ENCODE measurements at places on chromosomes 12 and 14.

- no peak for ATAC-seq
Measured at GRCh38 chr12:8031872-8032241, 659 bp upstream of the FOXJ2 start.

- ATAC-seq, result peak; percentile 41
Measured at GRCh38 chr12:25985316-25986175, 27.1 kb downstream of the RASSF8 start.

DNA sequence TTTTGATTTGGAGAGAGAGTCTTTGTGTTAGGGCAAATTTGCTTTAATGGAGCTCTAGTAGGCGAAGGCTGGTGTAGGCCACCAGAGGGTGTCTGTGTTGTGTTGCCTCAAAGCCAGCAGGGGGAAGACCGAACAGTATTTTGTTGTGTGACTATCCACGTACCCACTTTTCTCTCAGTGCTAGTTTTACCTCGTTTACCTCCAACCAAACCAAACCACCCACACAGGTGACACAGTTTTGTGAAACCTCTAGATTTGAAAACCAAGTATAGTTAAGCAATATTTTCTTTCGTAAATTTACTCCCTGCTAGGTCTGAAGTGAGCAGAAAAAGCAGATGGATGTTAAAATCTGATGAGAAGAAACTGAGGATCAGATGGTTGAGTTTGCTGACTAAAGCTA, 36.3 kb upstream of the NPFF start:
- ATAC-seq, result peak; percentile 95

DNA sequence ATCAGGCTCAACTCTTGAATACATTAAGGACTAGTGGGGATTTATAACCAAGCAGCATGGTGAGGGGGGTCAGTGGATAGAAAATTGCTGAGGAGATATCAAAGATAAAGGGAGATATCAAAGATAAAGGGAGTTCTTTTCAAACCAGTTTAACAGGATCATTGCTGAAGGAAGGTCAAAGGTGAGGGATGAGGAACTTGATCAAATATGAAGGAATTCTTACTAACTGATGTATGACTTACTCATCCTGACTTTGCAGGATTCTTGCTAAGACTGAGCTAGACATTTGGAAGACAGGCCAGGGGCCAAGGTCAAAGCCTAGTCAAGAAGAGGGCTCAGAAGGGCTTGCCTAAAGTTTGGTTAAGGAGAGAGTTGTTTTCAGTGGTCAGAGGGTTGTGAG, 4.8 kb downstream of the ABHD4 start:
- no peak for ATAC-seq

- ATAC-seq, result peak; percentile 67
Measured at GRCh38 chr12:122423258-122424165, 1.0 kb upstream of the CLIP1 start.

GRCh38 chr12:42585154-42585840, 4.2 kb downstream of the PRICKLE1 start:
- no peak for ATAC-seq

DNA sequence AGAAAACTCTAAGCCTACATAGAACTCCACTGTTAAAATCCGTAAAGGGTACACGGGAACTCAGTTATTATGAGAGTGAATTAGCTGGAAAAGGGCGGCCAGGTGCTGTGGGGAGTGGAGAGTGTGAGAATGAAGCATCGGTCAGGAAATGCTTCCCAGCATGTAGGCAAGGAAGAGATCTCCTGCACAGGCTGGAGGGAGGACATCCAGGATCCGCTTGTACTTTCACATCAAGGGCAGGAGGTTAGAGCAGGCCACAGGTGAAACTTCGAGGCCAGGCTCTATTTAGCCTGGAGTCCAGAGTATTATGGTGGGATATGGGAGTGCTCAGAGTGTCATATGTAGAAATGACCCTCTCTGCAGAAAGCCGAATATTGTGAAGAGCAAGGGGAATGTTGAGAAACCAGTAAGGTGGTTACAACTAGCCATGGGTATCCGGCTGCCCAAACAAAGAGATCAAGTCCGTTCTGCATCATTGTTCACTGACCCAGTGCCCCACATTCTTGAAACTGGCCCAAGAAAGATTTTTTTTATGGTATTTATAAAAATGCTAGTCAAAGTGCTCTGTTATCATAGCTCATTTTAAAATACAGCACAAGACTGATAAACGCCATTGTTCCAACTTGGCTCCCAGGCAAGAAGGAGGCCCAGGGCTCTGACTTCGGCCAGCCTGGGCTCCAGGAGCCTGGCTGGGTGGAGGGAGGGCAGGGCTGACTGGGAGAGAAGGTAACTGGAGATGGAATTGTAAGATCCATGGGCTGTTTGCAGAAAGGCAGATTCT, 79.4 kb upstream of the HIF1A start:
- no peak for ATAC-seq

DNA sequence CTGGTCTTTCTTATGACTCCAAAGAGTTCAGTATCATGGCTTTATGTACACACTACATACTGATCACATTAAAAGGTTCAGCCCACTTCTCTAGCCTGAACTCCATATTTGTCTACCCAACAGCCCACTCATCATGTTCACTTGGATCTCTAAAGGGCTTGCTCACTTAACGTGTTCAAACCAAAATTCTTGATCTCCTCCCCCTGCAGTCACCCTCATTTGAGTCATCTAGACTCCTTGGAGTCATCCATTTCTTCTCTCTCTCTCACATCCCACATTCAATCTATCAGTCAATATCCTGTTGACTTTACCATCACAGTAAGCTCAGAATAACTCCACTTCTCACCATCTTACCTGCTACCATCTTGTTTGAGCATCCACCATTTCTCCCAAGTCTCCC, 148.4 kb upstream of the ARID2 start:
- no peak for ATAC-seq

DNA sequence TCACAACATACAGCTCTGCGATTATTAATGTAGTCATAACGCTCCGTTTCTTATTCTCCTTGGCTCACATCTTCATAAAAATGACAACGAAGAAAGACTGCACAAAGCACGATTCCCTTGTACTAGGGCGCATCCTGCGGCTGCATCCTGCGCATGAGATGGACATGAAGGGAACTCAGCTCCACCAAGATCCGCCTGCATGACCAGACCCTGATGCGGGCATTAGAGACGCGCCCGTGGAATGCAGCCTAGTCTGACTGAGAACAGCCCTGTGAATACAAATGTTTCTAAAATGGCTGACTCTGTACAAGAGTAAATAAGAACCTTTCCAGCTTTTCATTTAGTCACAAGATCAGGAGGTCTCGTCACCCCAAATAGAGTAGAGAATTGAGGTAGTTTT, 422.2 kb downstream of the NOVA1 start:
- ATAC-seq, result peak; percentile 24

DNA sequence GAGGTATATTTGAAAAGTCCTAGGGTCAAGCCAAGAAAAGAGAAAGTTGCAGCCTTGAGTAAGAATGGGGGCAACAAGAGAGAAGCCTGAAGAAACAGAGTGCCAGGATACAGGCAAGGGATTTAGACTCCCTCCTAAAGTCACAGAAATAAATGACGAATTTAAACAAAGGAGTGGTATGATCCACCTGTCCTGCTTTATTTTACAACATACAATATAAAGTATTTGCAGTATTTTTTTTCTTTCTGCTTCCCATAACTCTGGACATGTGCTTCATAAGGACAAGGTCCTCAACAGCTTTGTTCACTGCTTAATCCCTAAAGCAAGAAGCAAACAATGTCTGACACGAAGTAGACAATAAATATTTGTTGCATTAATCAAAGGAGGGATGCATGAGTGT, 57.4 kb downstream of the IFNG start:
- no peak for ATAC-seq

DNA sequence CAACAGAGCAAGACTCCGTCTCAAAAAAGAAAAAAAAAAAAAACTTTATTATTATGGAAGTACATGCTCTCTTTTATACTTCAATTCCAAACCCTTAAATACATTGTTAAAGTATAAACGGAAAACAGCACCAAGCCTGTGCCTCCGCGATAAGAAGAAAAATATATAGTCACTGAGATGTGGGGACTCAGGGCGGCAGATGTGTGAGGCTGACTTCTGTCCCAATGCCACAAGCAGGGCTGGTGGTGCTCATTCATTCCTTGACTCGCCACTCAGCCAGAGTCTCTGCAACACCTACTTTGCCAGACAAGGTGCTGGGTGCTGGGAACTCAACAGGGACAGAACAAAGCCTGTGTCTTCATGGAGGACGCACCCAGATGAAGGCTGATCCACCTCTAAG, 13.8 kb downstream of the LGMN start:
- no peak for ATAC-seq

DNA sequence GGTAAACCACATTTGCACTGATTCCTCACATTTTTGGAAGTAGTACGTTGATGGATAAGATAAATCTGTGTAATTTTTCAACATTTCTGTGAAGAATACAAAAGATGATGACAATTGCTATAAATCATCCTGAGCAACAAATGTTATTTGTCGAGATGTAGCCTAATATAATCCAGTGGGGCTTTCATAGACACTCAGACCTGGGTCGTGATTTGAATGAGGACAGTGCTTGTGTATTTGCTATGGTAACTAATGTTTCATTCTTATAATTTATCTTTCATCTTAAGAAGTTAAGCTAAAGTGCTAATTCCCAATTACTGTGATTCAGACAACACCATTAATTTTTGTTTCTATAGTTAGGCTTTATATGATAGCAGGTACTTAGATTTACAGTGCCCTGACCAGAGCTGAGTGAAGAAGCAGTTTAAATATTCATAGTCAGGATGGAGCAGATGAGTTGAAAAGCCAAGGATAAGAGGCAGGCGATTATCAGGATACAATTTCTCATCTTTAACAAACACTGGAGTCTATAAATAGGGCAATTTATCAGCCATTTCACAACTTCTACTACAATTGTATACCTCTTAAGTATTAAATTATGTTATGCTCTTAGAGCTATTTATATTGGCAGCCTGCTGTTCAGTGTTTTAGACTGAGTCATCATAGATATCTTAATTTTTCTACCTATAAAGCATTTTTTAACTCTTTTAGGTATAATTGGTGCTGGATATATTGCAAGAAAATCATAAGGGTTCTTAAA, 359.9 kb downstream of the TRHDE start:
- peak; percentile 79 for ATAC-seq

- no peak for ATAC-seq
Measured at GRCh38 chr14:32559048-32559447, 229.9 kb downstream of the AKAP6 start.

- ATAC-seq, result no peak
Measured at GRCh38 chr14:50099335-50099734, 17.0 kb downstream of the VCPKMT start.

DNA sequence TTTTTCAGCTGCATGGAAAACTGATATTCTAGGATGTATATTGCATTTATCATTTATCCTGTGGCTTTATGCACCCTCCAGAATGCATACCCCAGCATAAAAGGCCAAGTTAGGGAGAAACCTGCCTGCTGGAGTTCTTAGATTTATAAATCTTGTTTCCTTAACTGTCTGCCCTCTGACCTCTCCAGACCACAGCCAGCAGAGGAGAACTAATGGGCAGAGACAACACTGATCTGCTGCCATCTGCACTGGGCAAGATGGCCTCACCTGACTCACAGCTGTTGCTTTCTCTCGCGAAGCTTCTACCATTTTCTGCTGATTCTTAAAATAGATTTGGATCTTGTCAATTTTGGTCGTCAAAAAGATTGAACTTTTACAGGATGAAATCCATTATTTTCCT, 65.8 kb downstream of the PPP2R5C start:
- ATAC-seq, result no peak

GRCh38 chr12:24020397-24021163, 71.1 kb upstream of the SOX5 start:
- ATAC-seq, result no peak

DNA sequence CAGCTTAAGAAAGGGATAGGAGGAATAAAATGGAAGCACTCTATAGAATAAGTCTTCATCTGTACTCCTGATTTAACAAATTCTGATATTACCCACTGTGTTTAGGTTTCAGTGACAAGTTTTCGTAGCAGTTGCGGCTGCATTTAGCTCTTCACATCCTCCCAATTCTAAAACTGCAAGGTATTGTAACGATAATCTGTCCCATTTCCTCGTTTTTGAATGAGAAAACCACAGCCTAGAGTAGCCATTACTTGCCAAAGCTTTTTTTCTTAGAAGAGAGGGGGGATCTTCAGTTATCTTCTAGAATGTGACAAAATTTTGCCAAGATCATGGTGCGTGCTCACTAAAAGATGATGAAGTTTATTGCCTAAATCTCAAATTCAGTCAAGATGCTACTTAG, 155.8 kb downstream of the PDE3A start:
- no peak for ATAC-seq

DNA sequence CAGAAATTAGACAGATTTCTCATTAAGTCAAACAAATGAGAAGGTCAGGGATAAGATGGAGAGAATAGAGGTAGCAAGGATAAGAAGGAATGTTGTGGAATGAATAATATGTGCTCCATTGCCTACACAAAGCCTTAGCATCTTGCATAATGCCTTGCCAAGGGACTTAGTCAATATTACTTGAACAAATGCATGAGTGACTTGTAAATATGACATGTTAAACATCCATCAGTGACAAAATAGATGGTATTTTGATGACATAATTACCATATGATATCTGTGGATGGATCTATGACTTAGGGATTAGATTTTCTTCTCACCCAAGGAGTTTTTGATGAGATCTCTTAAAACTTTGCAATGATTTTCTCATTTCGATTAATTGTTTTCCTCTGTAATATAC, 194.1 kb upstream of the RASSF8 start:
- ATAC-seq, result peak; percentile 54

DNA sequence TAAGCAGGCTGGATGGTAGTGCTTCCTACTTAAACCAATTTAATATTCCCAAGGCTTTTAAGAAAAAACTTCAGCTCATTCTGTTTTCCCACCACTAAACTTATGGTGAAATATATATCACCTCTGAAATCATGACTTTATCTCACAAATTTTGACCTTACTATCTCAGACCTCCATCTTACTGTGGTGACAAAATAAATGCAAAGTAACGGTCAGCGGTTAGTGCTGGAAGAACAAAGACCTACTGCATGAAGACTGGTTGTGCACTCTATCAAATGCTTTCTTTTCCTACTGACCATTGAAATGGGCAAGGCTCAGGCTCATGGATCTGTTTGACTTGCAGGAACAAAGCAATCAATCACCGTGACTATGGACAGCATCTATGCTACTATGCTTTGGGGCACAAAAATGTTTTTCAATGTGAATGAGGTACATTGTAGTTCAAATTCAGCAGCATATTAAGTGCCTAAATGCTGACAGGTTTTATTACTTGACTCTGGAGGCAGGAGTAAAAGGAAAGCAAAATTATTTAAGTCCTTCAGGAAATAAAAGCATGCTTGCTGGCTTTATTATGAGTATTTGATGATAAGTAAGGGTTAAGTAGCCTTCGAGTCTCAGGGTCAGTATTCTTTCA, 43.1 kb upstream of the GTF2A1 start:
- ATAC-seq, result peak; percentile 89

Data from motor neuron (in vitro differentiated cells).